ENCODE measurements at places on chromosomes 1 and 21.

DNA sequence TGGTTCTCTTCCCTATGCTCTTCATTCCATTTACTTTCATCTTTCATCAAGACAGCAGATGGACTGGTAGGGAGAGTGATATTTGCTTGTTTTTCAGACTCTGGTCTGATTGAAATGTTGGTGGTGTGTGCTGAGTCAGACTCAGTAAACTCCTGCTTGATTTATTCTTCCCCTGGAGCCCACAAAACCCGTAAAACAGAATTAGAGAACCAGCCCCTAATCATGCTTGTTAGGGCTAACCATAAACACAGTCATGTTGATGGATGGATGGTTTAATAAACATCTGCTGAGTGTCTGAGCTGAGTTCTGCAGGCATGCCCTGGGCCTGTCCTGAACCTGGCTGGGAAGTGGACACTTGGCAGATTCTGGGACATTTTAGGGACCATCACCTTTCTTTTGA is 24.8 kb downstream of the NOS1AP start:
- DNase-seq: no peak

DNA sequence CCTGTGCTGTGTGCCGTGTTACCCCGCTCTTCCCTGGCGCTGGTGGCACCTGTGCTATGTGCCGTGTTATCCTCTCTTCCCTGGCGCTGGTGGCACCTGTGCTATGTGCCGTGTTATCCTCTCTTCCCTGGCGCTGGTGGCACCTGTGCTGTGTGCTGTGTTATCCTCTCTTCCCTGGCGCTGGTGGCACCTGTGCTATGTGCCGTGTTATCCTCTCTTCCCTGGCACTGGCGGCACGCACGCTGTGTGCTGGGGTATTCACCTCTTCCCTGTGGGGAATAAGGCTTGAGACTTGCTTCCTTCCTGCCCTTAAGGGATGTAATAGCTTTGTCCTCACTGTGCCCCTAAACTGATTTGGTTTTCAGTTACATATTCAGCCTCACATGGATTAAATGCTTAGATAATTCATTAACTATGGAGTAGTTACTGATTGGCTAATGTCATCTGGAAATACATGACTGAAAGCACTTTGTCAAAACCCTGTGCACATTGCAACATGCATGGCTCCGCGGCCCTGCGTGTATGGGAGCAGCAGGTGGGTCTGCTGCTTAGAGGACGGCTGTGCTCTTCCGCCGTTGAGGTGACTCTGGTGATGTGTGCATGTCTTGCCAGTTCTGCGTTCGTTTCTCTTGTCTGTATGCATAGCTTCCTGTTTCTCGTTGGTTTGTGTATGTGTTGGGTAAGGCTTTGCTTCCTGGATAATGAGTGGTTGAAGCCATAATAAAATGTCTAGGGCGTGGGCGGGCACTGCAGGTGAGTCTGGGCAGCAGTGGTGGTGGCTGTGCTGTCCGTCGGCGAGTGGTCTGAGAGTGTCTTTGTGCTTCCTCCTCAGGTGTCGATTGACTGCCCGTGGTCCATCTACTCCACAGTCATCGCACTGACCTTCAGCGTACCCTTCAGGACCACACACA is 17.9 kb upstream of the PWP2 start:
- no peak for DNase-seq

- no peak for DNase-seq
Observed at GRCh38 chr1:211017075-211017718, 116.8 kb downstream of the KCNH1 start.

GRCh38 chr1:83113652-83114051 is 885.3 kb downstream of the TTLL7 start:
- no peak for DNase-seq

GRCh38 chr21:45386728-45387371 is 18.1 kb upstream of the COL18A1 start:
- DNase-seq: peak; percentile 89

- DNase-seq: no peak
Observed at GRCh38 chr1:109309347-109309746, 2.5 kb upstream of the MYBPHL start.

GRCh38 chr1:25804244-25804963 is 4.4 kb downstream of the SELENON start:
- DNase-seq: no peak

Data from stromal cell of bone marrow (primary cell).